ENCODE measurements at places on chromosomes 11 and 22. TPM values are rescaled to one million over a fixed set of nuclear protein-coding genes. Genes with fewer than 3 reads are reported as not detected.

DNA sequence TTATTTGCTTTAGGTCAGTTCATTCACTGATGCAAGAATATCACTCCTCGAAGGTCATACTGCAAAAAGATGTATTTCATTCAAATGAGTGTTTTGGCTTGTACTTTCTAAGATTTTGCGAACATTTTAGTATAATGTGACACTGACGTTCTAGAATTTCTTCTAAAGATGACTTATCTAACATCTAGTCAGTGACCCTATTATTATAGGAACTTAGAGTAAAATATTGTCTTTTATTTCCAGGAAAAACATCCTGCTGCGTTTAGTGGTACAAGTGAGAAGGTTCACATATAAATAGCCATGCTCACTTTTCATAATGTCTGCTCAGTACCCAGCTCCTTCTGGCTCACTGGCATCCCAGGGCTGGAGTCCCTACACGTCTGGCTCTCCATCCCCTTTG lies at the start of gene OR52M1:
OR52M1 (plus strand) TSS at position 301 of the 400 bp plus-strand sequence; CDS start at position 301, 0 bp downstream.
- H3K4me3 ChIP-seq: no peak within 1 kb of the TSS
- no peaks in the 10 kb centered on the region for H3K36me3 ChIP-seq
- no peak for DNase-seq
- H3K27ac ChIP-seq: no peak within 1 kb of the TSS

DNA sequence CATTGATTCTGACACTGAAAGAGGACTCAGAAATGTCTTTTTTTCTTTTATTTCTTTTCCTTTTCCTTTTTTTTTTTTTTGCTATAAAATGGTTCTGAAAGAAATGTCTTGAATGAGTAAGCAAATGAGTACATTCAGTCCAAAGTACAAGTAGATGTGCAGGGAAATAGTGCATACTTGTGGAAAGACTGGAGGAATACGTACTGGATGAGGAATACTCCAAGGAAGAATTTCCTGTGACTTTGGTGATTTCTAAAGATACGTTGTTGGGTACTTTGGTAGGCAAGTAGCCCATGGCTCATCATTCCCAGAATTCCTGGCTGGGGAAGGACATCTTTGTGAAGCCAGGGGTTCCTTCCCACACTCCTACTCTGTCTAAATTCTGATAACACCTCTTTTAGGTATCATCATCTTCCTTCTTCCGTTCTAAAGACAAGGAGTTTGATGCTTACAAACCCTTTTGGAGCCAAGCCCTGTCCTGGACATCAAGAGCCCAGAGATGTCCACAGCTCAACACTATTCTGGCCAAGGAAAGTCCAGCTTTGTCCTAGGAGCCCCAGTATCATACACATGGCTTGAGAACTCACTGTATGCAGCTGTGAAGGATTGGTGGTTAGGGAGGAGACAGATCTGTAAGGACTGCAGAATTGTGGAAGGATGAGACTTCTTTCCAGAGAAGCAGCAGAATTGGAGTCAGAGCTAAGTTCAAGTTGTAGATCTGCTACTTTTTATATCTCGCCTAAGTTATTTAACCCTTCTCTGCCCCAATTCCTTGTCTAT lies 4.8 kb upstream of the NUP98 start:
- H3K27ac ChIP-seq: no peak overlapping the region
- H3K4me3 ChIP-seq: no peak overlapping the region
- H3K27me3 ChIP-seq: no peaks in the 10 kb centered on the region
- DNase-seq: peak; percentile 58
- H3K36me3 ChIP-seq: no peaks in the 10 kb centered on the region
- no peaks in the 10 kb centered on the region for H3K4me1 ChIP-seq

GRCh38 chr22:38258895-38259294 lies 13.9 kb downstream of the TMEM184B start:
- no peak overlapping the region for H3K4me3 ChIP-seq
- peaks cover 4% of the 10 kb centered on the region for H3K36me3 ChIP-seq
- peak; percentile 91 for DNase-seq
- peaks cover 26% of the 10 kb centered on the region for H3K4me1 ChIP-seq

- no peaks in the 10 kb centered on the region for H3K36me3 ChIP-seq
- H3K4me1 ChIP-seq: peaks cover 2% of the 10 kb centered on the region
- peaks cover 37% of the 10 kb centered on the region for H3K27me3 ChIP-seq
- no peak overlapping the region for H3K27ac ChIP-seq
Measured at GRCh38 chr11:75145972-75146519, 4.9 kb upstream of the SLCO2B1 start.

GRCh38 chr22:19455585-19456370 lies 8.3 kb upstream of the C22orf39 start:
- H3K36me3 ChIP-seq: peaks cover 57% of the 10 kb centered on the region
- no peak overlapping the region for H3K4me3 ChIP-seq
- no peak overlapping the region for H3K27ac ChIP-seq
- H3K27me3 ChIP-seq: no peaks in the 10 kb centered on the region
- DNase-seq: peak; percentile 15
- peaks cover 4% of the 10 kb centered on the region for H3K4me1 ChIP-seq

Gene UPB1
- 0.02 TPM for polyA plus RNA-seq

DNA sequence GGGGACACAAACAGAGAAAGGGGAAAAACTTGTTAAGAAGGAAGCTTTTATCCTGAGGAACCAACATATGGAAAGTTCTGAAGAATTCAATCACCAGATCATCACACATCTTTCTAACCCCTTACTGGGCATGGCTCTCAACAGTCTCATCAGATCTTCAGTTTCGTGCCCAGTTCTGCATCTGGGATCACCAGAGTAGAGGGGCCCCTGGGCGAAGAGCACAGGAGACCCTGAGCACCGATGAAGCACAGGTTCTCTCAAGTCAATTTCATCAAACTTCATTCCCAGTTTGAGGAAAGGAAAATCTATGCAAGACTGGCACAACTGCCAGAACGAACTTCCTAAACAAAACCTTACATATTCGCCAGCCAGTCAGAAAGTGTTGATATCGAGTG lies 8.5 kb upstream of the PYGM start:
- H3K27ac ChIP-seq: no peak overlapping the region
- H3K4me3 ChIP-seq: no peak overlapping the region
- peaks cover 10% of the 10 kb centered on the region for H3K4me1 ChIP-seq
- DNase-seq: no peak

- no peak for DNase-seq
- no peak overlapping the region for H3K27ac ChIP-seq
- peaks cover 18% of the 10 kb centered on the region for H3K4me1 ChIP-seq
Measured at GRCh38 chr22:36442506-36443197, 38.8 kb downstream of the TXN2 start.

Gene PHOX2A
- polyA plus RNA-seq: not detected

GRCh38 chr11:7665473-7666291 lies 7.6 kb downstream of the CYB5R2 start:
- H3K4me1 ChIP-seq: no peaks in the 10 kb centered on the region
- H3K4me3 ChIP-seq: no peak overlapping the region
- H3K27me3 ChIP-seq: no peaks in the 10 kb centered on the region
- peak; percentile 44 for DNase-seq
- H3K27ac ChIP-seq: no peak overlapping the region
- H3K36me3 ChIP-seq: no peaks in the 10 kb centered on the region

GRCh38 chr22:47207387-47207786 lies 444.9 kb downstream of the TBC1D22A start:
- H3K27ac ChIP-seq: no peak overlapping the region
- peaks cover 2% of the 10 kb centered on the region for H3K27me3 ChIP-seq
- DNase-seq: no peak
- no peaks in the 10 kb centered on the region for H3K36me3 ChIP-seq
- no peak overlapping the region for H3K4me3 ChIP-seq

GRCh38 chr11:69156235-69156639 lies 502 bp downstream of the SMIM38 start:
- H3K36me3 ChIP-seq: no peaks in the 10 kb centered on the region
- no peak overlapping the region for H3K27ac ChIP-seq
- H3K27me3 ChIP-seq: no peaks in the 10 kb centered on the region
- no peak for DNase-seq
- H3K4me3 ChIP-seq: no peak overlapping the region

Gene MAPK8IP1
- 12.4 TPM for polyA plus RNA-seq

GRCh38 chr11:59208956-59209355 lies 3.8 kb downstream of the MPEG1 start:
- peak; percentile 64 for DNase-seq
- peaks cover 13% of the 10 kb centered on the region for H3K27me3 ChIP-seq
- H3K27ac ChIP-seq: no peak overlapping the region

GRCh38 chr11:125376117-125376516 lies 119.9 kb downstream of the FEZ1 start:
- DNase-seq: no peak
- peaks cover 6% of the 10 kb centered on the region for H3K4me1 ChIP-seq
- no peak overlapping the region for H3K27ac ChIP-seq
- no peaks in the 10 kb centered on the region for H3K36me3 ChIP-seq
- no peak overlapping the region for H3K4me3 ChIP-seq

Gene ARHGAP20
- polyA plus RNA-seq: 1.2 TPM

GRCh38 chr22:20589614-20590476 lies 82.4 kb downstream of the MED15 start:
- no peaks in the 10 kb centered on the region for H3K27me3 ChIP-seq
- H3K27ac ChIP-seq: no peak overlapping the region
- no peaks in the 10 kb centered on the region for H3K4me1 ChIP-seq

Gene OOSP2
- not detected for polyA plus RNA-seq

DNA sequence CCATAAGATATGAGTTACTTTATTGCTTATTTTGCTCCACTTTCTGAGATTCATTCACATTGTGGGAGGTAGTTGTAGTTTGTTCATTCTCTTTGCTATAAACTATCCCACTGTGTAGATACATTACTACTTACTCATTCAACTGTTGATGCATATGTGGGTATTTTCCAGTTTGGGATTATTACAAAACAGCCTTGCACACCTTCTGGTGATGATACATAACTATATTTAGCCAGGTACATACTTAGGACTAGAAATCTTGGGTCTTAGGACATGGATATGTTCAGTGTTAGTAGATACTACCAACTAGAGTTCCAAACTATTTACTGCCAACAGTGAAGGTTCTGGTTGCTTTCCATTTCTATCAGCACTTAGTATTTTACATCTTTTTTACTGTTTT lies 37.8 kb downstream of the BTG4 start:
- H3K36me3 ChIP-seq: no peaks in the 10 kb centered on the region
- no peak overlapping the region for H3K4me3 ChIP-seq
- H3K27ac ChIP-seq: no peak overlapping the region

- no peak overlapping the region for H3K27ac ChIP-seq
- peak; percentile 8 for DNase-seq
- H3K36me3 ChIP-seq: no peaks in the 10 kb centered on the region
- no peak overlapping the region for H3K4me3 ChIP-seq
- H3K4me1 ChIP-seq: no peaks in the 10 kb centered on the region
Measured at GRCh38 chr11:73612601-73613140, 14.8 kb upstream of the FAM168A start.

All from IMR-90 (cell line).